Stimulated activated CD4-positive, alpha-beta T cell treated with anti-CD3 and anti-CD28 coated beads, Interleukin-4, amount 100 ng/mL, for 24 hours (primary cell): ENCODE measurements at places on chromosomes 11 and 22.
A peak's percentile ranks its signal among the peaks of the same experiment; 100 is the strongest.

GRCh38 chr11:75968021-75968625 lies 153.1 kb downstream of the UVRAG start:
- no peak for DNase-seq

GRCh38 chr11:75453916-75454655 lies 21.1 kb upstream of the KLHL35 start:
- DNase-seq, result no peak

DNA sequence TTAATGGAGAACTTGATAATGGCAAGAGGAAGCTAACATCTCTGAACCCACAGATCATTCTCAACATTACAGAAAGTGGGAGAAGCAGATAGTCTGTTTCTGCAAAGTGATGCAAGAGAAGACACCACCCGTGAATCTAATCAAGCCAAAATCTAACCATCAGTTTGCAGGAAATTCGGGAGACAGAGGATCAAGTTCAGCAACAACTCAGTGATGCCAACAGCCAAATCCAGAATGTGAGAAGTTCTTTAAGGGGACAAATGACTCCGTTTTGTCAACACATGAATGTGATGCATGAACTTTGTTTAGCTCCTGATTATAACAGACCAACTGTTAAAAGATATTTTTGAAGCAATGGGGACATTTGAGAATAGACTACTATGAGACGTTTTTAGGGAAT lies 95.2 kb upstream of the LDLRAD3 start:
- no peak for DNase-seq

GRCh38 chr11:68549789-68550484 lies 89.4 kb downstream of the PPP6R3 start:
- DNase-seq, result no peak

DNA sequence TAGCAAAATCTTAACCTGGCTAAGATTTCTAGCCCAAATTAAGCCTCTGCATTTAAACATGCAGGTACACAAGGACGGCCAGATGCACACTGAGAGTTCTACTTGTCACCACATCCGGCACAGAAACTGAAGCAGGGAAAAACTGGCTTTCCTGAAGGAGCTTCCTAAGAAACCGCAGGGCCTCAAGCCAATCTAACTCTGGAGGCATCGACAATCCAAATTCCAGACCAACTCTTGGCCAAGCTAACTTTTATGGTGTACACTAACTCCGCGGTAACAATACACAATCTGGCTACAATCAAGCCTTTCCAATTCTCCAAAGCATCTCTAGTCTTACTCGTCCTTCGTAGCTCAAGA lies 1.2 kb downstream of the MSANTD2 start:
- no peak for DNase-seq

DNA sequence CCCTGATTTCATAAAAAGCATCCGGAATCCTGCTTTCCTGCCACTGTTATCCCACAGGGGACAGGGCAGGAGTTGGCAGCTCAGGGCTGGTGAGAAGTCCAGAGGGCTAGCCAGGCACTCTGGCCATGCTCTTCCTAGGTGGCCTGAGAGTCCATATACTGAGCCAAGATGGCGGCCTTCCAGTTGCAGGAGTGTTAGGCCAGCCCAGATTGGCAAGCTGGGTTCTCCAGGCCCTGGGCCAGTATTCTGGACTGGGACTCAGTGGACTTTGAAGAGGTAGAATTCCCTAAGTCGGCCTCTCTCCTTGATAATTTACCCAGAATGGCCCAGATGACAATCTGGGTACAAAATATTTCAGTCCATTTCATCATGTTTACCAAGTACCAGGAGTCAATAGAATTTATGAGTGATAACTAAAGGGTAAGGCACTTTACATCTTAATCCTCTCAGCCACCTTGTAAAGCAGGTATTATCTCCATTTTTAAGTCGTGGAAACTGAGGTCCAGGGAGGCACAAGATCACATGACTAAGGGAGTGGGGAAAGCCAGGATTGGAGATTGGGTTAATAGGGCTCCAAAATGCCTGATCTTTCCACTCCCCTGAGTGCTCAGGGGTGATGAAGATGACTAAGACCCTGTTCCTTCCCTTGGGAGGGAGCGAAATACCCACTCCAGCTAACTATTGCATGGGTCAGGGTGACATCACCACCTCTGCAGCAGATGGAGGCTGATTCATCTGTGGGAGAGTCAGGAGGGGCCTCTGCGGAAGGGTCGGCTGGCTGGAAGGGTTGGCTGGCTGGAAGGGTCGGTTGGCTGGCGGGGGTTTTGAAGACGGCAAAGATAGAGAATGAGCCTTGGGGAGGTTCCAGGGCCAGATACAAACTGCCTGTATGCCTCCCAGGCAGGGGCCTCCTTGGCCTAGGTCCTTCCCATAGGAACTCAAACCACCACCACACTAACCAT lies 1.2 kb upstream of the MICALL1 start:
- DNase-seq, result no peak

DNA sequence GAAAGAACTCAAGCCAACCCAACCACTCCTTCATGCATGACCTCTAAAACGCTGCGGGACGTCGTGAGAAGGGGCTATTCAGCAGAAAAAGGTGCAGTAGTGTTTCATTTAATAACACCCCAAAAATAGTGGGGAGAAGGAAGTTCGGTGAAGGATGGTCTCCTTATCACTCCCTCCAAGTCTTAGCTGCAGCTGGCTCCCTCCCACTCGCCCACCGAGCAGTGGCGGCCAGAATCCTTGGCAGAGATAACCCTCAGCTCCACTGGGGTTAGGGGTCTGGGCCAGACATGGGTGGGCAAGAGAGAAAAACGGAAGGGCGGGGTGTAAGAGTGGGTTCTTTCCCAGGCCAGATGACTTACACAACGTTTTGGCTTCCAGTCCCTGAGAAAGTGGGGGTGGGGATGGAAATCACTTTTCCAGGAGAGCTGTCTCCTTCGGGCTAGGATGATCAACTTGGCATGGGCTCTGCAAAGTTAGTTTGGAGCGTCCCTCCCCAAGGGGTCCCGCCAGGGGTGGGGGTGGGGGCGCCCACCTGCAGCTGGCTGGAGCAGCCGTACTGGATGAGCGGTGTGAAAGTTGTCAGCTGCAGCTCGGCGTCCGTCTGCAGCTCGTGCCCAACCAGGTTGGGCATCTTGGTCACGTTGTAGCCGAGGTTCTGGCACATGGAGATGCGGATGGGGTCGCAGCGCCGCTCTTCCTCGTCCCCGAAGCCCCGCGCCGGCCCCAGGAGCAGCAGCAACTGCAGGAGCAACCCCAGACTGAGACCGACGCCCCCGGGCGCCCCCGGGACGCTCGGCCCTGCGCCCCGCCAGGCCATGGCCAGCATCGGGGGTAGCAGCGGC lies 705 bp downstream of the FZD4 start:
- DNase-seq, result no peak

GRCh38 chr22:38937541-38937940 lies 19.9 kb upstream of the APOBEC3A start:
- no peak for DNase-seq

DNA sequence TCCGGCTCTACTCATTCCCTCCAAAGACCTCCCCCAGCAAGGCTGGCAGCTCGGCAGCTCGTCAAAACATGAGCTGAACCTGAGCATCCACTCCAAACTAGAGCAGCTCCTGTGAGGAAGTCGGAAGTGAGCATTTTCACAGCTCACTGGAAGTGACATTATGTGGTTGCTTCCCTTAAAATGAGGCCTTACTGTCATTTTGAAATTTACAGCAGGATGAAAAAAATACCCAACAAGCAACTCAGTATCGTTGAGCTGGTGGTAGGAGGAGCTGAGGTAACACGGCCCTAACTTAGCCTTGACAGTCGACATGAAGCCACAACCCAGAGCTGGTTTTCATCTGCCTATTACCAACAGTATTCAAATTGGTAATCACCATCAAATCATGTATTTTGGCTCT lies 38.0 kb upstream of the ARFGAP3 start:
- peak; percentile 19 for DNase-seq

GRCh38 chr11:8356721-8357504 lies 93.2 kb upstream of the LMO1 start:
- DNase-seq, result no peak

DNA sequence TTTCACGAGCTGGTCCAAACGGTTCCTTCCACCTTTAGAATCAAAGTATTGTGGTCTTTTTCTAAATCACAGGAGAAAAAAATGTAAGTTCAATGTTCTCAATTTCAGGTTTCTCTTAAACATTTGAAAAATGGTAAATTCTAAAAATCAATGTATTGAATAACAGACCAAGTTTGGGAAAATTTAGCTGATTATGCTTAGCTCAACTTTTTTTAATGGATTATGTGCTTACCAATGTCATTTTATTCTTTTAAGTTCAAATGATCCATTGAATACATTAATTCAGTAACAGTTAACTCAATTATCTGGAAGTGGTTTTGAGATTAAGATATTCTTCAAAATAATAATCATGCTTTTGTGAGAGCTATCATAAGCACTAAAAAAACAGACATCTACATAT lies 5.1 kb downstream of the PRDM10 start:
- no peak for DNase-seq

GRCh38 chr11:10779086-10779485 lies 28.0 kb downstream of the CTR9 start:
- no peak for DNase-seq

- no peak for DNase-seq
Observed at GRCh38 chr22:45925811-45926351, 51.1 kb downstream of the WNT7B start.

DNA sequence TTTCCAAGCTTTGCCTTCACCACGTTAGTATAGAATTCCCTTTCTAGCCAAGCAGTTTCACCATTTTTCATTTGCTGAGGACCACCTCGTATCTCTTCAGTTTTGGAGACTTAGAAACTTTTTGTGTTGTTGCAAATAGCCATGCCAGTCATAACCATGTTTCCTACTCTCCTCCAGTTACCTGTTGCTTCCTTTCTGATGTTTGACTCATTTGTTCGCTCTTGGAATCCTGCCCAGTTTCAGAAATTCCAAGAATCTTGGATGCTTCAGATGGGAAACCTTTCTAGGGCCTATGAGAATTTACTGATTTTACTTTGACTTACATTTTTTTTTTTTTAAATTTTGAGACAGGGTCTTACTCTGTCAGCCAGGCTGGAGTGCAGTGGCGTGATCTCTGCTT lies 65.4 kb downstream of the PPP6R3 start:
- DNase-seq, result no peak

DNA sequence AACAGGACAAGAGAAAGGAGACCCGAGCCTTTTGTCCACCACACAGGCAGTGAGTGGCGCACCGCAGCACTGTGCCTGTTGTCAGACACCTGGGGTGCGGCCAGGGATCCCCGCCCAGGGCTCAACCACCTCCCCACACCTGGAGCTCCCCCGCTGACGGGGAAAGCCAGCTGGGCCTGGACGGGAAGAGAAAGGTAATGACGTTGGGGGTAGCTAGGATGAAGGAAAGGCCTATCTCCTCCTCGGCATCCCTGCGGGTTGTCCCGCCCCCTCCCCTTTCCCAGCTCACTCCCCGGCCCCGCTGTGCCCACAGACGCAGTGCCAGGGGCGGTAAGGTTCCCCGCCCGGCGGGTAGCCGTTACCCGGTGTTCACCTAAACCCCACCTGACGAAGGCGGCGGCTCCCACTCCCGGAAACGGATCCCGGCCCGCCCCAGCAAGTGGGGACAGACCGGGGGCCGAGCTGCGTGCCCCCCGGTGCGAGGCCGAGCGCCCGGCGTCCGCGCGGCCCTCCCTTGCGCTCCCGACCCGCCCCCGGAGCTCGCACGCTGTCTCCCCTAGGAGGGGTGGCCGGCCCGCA lies 495 bp downstream of the HYOU1 start:
- peak; percentile 42 for DNase-seq

- DNase-seq, result no peak
Observed at GRCh38 chr11:93370260-93370659, 39.7 kb downstream of the DEUP1 start.

DNA sequence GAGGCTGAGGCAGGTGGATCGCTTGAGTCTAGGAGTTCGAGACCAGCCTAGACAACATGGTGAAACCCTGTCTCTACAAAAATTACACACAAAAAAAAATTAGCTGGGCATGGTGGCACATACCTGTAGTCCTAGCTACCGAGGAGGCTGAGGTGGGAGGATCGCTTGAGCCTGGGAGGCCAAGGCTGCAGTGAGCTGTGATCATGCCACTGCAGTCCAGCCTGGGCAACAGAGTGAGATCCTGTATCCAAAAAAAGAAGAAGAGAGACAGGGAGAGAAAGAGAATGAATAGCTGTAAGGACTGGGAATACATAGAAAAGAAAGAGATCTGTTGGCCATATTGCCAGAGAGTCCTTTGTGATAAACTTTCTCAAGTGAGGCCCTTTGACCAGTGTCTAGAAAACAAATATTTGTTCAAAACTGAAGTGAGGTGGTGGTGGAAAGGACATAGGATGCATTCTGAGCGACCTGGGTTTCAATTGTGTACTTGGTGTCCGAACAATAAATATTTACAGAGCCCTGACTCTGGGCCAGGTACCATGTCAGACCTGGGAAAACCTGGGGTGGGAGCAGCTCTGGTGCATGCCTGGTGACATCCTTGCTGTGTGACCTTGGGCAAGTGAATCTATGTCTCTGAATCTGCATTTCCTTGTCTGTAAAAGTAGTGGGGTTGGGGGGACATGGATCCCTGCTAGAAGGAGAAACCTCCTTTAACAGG lies 89.6 kb upstream of the CRYBB3 start:
- no peak for DNase-seq

GRCh38 chr22:32265882-32266767 lies 11.0 kb upstream of the SLC5A4 start:
- DNase-seq, result peak; percentile 84

- peak; percentile 34 for DNase-seq
Observed at GRCh38 chr22:45240104-45240809, 437 bp downstream of the KIAA0930 start.

DNA sequence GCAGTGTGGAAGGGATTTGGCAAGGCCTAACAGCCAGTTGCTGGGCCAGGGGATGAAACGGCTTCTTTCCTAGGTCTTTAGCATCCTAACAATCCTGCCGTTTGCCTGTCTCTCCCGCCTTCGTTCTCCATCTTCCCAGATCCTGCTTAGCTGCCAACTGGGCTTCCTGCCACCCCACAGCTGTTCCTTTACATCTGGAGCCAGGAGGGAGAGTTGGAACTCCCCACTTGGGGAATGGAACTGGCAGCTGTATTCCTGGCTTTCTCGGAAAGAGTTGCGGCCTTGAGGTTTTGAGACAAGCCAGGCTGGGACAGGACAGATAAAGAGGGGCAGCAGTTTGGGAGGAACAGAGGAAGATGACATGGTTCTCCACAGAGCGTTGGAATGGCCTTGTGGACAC lies 59.6 kb downstream of the ST3GAL4 start:
- no peak for DNase-seq

GRCh38 chr11:64865286-64866172 lies 12.9 kb downstream of the EHD1 start:
- DNase-seq, result peak; percentile 72

DNA sequence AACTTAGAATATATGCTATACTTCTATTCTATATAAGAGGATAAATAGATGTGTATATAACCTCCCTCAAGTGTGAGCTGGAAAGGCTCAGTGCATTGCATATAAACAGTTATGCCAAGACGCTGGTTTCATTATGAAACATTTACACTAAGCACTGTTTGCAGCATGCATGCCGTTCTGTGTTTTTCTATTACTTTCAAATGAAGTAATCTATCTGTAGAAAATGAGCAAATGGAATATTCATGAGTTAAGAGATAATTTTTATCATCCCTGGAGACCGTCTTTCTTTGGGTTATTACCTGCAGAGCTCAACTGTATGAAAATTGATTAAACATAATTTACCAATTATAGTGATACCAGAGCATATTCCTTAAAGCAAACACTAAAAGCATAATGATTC lies 925.7 kb upstream of the CCDC90B start:
- no peak for DNase-seq

GRCh38 chr22:41446639-41447434 lies at the start of gene TOB2:
TSS of gene TOB2 (minus strand) at chr22:41446801. CDS start at chr22:41437345, 9,456 bp downstream.
- DNase-seq, result peak; percentile 95

GRCh38 chr11:35836205-35836604 lies 107.7 kb upstream of the LDLRAD3 start:
- DNase-seq, result no peak
